Activated effector memory CD4-positive, alpha-beta T cell treated with Interleukin-2 at 50 U/mL for 16 hours (primary cell): ENCODE measurements at places on chromosomes 7 and 10.

DNA sequence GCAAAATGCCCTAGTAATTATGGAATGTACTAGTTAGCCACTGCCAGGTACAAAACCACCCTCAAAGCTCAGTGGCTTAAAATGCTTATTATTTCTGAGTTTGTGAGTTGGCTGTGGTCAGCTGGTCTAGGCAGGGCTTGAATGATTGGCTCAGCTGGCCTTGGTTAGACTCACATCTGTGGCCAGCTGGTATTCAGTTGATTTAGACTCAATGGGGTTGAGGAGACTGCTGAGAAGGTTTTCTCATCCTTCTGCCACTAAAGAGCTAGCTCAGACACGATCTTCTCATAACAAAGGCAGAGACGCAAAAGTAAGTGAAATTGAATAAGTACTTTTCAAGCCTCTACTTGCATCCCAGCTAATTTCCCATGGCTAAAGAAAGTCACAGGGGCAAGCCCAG, 57.1 kb upstream of the CYP2C18 start:
- no peak for DNase-seq

- no peak for DNase-seq
These were observed 64.9 kb upstream of the C1QL3 start for GRCh38 chr10:16586358-16587138.

DNA sequence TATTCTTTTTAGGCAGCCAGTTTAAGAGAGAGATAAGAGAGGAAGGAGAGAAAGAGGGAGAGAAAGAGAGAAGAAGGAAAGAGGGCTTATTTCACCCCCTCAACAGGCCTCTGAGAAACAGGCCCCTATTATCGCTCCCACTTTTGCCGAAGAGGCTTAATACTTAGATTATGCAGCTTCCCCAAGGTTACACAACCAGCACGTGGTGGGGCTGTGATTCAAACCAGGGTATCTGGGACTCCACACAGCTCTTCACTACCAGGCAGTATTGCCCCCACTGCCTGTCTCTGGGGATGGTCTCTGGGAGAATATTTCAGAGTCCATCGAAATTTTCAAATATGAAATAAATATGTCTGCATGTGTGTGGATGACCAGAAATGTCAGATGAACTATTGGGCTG, 3.0 kb downstream of the GIMAP1 start:
- no peak for DNase-seq

- no peak for DNase-seq
These were observed 188.8 kb downstream of the PARD3 start for GRCh38 chr10:34626158-34626880.

DNA sequence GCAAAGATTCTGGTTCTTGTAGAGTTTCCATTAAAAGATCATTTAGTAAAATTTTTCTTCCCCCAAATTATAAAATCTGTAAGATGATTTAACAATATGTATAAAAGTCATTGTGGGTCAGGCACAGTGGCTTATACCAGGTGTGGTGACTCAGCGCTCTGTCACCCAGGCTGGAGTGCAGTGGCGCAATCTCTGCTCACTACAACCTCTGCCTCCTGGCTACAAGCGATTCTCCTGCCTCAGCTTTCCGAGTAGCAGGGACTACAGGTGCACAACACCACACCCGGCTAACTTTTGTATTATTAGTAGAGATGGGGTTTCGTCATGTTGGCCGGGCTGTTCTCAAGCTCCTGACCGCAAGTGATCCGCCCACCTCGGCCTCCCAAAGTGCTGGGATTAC, 68.0 kb downstream of the SEPTIN14 start:
- DNase-seq = no peak

DNA sequence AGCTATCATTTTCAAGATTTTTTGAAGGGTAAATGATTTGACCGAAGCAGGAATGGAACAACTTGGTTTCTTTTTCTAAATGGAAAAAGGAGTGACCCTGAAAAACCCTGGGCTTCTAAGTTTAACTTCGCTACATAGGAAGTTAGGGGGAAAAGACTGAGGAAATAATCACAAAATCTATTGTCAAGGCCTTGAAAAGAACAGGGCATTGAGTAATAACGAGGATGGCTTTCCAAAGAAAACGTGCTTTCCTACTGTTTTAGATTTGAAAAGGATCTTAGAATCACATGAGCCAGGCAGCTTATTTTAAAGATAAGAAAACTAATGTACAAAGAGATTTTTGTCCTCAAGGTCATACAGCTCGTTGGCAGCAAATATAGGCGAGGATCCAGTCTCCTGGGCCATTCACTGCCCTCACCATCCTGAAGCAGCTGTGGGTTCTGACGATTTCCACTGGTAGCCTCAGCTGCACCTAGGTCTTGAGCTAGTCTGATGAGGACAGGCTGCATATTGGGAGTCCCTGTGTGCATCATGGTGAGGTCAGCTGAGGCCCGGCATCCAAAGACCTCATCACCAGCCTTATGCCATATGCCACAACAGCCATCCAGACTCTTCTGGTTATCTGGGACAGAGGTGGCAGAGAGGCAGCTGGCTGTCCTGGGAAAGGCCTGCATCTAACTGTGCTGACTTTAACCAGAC, 384.7 kb upstream of the NRP1 start:
- DNase-seq = no peak

GRCh38 chr10:14254368-14254767, 76.4 kb downstream of the FRMD4A start:
- no peak for DNase-seq

DNA sequence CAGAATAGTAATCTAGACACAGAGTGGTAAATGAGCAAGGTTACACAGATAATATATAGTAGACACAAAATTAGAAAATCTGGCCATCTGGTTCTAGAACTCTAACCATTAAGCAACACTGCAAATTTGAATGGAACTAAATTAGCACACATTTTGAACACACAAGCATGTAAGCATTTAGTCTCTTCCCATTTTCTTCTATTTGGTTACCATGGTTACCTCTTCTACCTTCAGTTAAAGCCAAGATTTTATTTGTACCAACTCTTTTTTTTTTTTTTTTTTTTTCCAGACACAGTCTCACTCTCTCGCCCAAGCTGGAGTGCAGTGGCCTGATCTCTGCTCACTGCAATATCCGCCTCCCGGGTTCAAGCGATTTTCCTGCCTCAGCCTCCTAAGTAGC, 790.5 kb downstream of the MAGI2 start:
- no peak for DNase-seq
